ENCODE measurements at places on chromosomes 1 and 21. TPM values are rescaled to one million over a fixed set of nuclear protein-coding genes. Genes with fewer than 3 reads are reported as not detected.
A peak's percentile ranks its signal among the peaks of the same experiment; 100 is the strongest.

The FRRS1 gene
- polyA plus RNA-seq, result 1.4 TPM

The LCE2C gene
- 0.19 TPM for polyA plus RNA-seq

The PLEKHG5 gene
- 19.0 TPM for polyA plus RNA-seq

DNA sequence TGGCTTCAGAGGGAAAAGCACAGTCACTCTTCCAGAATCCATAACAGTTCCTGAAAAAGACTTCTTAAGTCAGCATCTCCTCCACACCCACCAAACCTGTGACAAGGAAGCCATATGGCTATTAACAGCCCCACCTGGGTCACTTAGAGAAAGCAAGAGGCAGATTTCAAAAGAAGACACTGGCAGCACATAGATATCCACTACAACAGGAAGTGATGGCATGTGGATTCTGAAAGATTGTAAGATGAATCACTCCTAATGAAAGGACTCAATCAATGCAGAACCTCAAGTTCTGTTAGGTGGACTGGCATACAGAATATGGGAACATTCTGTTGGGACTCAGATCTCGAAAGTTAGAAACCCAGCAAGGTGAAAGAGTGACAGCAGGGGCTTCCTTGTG lies 365.9 kb downstream of the TGFB2 start:
- DNase-seq, result peak; percentile 48

DNA sequence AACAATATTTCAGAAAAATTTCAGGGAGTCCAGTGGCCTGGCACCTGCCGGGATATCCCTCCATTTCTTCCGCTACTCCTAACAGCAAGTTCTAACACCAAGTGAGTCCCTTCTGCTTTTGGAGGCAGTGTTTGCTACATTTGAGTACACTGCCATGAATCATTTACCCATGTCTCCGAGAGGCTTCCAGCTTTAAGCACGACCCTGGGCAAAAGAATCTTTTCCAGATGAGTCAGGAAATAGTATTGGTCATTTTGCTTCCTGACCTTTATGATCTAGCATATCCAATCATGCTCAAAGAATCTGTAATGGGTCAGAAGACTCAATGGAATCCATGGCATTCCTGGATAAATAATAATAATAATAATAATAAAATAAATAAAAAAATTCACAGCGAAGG lies 60.7 kb upstream of the FMN2 start:
- DNase-seq, result peak; percentile 13

DNA sequence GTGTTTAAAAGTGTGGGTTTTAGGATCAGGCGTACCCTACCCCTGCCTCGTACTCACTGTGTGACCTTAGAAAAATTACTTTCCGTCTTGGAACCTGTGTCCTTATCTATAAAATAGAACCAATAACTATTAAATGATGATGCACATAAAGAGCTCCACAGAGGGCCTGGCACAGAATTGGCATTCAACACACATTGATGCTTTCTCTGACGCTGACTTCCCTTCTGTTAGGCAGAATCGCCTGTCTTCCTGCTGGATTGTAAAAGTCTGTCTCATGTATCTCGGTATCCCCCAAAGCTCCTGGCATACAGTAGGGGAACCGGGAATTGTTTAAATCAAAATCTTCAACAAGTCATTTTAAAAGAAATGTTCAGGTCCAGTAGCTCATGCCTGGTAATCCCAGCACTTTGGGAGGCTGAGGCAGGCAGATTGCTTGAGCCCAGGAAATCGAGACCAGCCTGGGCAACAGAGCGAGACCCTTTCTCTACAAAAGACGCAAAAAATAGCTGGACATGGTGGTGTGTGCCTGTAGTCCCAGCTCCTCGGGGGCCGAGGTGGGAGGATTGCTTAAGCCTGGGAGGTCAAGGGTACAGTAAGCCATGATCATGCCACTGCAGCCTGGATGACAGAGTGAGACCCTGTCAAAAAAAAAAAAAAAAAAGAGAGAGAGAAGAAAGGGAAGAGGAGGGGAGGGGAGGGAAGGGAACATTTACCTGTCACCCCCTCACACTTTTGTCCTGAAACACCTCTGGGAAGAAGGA lies 41.3 kb upstream of the FHAD1 start:
- DNase-seq, result no peak

DNA sequence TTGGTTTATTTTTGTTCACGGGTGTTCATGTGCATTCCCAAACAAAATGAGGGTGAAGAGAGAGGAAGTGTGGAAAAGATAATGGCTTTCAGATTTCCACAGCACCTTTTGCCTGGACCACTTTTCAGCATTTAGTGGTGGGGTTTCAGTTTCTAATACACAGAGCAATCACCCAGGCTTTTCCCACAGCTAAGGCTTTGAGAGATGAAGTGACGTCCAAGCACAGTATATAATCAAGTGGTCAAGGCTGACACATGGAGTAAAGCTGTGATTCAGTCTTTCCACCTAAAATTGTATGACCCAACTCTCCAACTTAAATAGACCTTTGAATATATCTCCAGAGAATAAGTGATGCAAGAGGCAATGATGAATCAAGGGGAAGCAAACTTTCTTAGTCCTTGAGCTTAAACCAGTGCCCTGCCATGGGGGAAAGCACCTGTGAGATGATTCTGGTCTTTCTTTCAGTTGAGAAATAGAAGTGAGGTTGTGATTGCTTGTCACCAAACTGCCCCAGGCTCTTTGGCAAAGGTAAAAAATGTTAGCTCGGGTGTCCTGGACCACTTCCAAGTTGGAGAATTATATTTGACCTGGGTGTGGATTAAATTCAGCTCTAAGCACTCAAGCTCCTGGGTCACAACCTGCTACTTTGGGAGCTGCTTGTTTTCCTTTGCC lies 2.4 kb upstream of the PIK3R3 start:
- peak; percentile 82 for DNase-seq

The HMCN1 gene
- 0.06 TPM for polyA plus RNA-seq

The SLC30A10 gene
- not detected for polyA plus RNA-seq

- no peak for DNase-seq
Measured at GRCh38 chr1:219209578-219209977, 35.9 kb downstream of the LYPLAL1 start.

GRCh38 chr1:42936309-42937078 lies 22.2 kb downstream of the SLC2A1 start:
- peak; percentile 80 for DNase-seq

DNA sequence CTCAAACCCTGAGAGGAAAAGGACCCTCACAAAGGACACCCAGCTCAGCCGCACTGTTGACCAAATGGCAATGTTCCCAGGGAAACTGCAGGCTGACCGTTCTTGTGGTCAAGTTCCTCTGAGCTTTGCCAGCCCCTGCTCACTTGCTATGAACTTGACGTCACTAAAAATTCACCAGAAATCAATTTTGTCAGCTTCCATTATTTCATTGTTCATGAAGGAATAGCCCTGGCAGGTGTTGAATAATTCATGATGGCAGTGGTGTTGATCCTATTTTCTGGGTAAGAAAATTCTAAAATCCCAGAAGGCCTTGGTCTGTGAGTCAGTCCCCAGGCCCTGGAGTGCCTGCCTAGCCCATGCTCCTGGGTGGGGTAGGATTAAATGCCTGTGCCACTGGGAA lies 318.9 kb downstream of the ZNF326 start:
- DNase-seq, result no peak

DNA sequence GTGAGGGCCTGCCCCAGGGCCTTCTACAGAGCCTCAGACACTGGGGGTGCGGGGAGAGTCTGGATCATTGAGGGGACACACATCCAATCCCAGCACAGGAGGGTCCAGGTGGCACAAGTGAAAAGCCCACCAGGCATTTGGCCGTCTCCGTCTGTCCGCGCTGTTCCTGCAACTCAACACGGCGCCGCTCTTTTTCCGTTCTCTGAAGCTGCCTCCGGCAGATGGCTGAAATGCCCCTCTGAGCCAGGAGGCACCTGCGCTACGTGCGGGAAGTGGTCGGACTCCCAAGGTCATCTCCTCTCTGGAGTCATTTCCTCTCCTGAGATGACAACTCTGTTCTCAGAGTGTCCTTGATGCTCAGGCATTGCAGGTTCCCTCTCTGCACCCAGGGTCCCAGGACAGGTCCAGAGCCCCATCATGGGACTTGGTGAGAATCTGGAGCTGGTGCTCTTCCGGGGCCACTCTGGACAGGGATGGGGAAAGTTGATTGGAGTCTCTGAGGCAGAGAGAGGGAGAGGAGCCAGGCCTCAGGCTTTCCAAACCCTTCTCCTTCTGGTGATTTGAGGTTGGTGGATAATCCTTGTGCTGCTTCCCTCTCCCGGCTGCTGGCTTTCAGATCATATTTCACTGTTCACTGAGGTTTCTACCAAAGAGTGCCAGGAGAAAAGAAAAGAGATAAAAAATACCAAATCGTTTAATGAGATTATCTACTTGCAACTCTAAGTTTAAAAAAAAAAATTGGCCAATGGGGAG lies 14.0 kb upstream of the MIXL1 start:
- DNase-seq, result no peak

GRCh38 chr1:157542676-157543075 lies 9.6 kb downstream of the FCRL5 start:
- DNase-seq, result no peak

The MLLT11 gene
- polyA plus RNA-seq, result 8.4 TPM

GRCh38 chr1:69315416-69315815 lies 252.3 kb upstream of the LRRC7 start:
- DNase-seq, result no peak

The E2F2 gene
- polyA plus RNA-seq, result 0.37 TPM

DNA sequence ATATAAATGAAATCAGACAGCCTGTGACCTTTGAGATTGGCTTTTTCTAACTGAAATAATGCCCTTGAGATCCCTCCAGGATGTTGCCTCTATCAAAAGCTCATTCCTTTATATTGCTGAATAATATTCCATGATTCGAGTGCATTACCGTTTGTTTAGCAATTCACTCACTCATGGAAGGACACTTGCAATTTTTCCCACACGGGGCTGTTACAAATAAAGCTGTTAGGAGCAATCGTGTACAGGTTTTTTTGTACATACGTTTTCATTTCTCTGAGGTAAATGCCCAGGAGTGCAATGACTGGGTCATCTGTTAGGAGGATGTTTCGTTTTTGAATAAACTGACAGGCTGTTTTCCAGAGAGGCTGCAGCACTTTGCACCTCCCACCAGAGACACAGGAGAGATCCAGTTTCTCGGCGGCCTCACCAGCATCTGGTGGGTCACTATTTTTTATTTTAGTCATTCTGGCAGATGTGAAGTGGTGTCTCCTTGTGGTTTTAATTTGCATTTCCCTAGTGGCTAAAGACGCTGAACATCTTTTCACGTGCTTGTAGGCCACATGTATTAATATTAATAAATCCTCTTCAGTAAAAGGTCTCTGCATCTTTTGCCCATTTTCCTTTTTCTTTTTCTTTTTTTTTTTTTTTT lies 11.0 kb downstream of the PRDM15 start:
- no peak for DNase-seq

The KRTAP10-5 gene
- not detected for polyA plus RNA-seq

The PCBP3 gene
- polyA plus RNA-seq, result 0.47 TPM

GRCh38 chr21:39430457-39430856 lies 15.1 kb downstream of the LCA5L start:
- no peak for DNase-seq

GRCh38 chr1:84781946-84782771 lies 91.9 kb upstream of the SSX2IP start:
- DNase-seq, result no peak

The HSD3B2 gene
- not detected for polyA plus RNA-seq

- no peak for DNase-seq
Measured at GRCh38 chr21:46056450-46056903, 41.4 kb upstream of the COL6A2 start.

DNA sequence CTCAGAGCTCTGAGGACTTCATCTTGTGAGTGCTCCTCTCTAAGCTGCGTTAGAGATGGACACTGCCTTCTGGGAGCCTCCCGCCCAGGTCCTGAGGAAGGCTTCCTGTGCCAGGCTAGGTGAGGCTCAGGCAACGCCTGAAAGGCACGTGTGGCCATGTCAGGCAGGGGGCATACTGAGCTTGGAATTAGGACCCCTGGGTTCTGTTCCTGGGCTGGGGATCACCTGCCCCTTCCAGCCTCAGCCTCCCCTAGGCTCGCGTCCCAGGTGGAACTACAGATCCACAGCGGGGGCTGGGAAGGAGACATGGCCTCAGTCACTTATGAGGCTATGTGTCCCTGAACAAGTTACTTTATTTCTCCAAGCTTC lies 10.0 kb upstream of the ASCL5 start:
- DNase-seq, result no peak

The SHISA4 gene
- polyA plus RNA-seq, result 3.8 TPM

The KIAA1614 gene
- 1.3 TPM for polyA plus RNA-seq

The HDGF gene
- 386 TPM for polyA plus RNA-seq

The UBIAD1 gene
- polyA plus RNA-seq, result 8.0 TPM

The USH2A gene
- not detected for polyA plus RNA-seq

- DNase-seq, result no peak
Measured at GRCh38 chr1:909861-910310, 13.8 kb upstream of the SAMD11 start.

DNA sequence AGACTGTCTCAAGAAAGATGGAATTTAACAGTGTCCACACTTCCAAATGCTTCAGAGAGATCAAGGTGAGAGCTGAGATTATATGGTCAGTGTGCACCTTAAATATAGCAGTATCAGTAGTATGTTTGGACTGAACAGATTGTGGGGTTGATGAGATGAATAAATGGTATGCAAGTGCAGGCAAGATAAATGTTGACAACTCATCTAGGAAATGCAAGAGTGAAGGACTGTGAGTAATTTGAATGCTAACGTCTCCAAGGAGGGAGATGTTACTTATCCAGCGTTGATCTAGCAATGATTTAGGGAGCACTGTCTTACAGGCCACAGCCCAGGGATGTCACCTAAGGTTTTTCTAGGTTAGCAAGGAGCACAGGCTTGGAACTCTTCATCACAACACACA lies 170.7 kb upstream of the GALNT2 start:
- peak; percentile 54 for DNase-seq

DNA sequence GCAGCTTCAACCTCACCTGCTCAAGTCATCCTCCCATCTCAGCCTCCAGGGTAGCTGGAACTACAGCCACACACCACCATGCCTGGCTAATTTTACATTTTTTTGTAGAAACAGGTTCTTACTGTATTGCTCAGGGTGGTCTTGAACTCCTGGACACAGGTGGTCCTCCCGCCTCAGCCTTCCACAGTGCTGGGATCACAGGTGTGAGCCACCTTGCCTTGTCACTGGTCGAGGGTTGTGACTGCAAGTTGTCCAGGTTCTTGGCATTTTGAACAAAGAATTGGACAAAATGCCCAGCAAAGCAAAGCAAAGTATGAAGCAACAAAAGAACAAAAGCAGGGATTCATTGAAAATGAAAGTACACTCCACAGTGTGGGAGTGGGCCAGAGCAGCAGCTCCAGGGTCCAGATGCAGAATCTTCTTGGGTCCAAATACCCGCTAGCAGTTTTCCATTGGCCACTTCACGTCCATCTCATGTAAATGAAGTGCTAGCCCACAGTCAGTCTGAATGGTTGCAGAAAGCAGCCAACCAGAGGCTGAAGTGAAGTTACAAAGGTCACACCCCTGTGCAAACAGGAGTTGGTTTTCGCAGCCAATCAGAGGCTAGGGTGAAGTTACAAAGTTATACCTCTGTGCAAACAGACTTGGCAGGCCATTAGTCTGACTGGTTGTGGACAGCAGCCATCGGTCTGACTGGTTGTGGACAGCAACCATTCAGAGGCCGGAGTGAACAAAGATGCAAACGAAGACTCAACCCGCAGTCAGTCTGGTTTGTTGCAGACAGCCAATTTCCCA lies 109.5 kb upstream of the KIF26B start:
- no peak for DNase-seq

The DEPDC1 gene
- 9.8 TPM for polyA plus RNA-seq

The KRTAP21-2 gene
- not detected for polyA plus RNA-seq

GRCh38 chr1:52153010-52153409 lies 11.1 kb downstream of the ZFYVE9 start:
- no peak for DNase-seq

The KRTAP20-4 gene
- polyA plus RNA-seq, result not detected

- DNase-seq, result no peak
Measured at GRCh38 chr1:88777604-88778149, 93.6 kb downstream of the PKN2 start.

- no peak for DNase-seq
Measured at GRCh38 chr1:179510038-179510437, 65.7 kb downstream of the NPHS2 start.

The CACHD1 gene
- 0.90 TPM for polyA plus RNA-seq
